ENCODE measurements at places on chromosomes 7 and 10. TPM values are rescaled to one million over a fixed set of nuclear protein-coding genes. Genes with fewer than 3 reads are reported as not detected.

DNA sequence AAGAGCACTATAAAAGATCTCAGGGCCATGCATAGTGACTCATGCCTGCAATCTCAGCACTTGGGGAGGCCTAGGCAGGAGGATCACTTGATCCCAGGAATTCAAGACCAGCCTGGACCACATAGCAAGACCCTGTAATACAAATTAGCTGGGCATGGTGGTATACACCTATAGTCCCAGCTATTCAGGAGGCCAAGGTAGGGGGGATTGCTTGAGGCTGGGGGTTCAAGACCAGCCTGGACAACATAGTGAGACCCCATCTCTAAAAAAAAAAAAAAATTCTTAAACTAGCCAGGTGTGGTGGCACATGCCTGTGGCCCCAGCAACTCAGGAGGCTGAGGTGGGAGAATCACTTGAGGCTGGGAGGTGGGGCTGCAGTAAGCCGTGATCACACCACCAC lies 15.8 kb downstream of the STYXL1 start:
- ATAC-seq = no peak

Gene PNLIP
- not detected for total RNA-seq

Gene APBB1IP
- not detected for total RNA-seq

- peak; percentile 68 for ATAC-seq
These were observed 141.2 kb downstream of the MLLT10 start for GRCh38 chr10:21675157-21675796.

Gene NEUROD6
- total RNA-seq = 0.38 TPM

GRCh38 chr10:17506390-17506789 lies 52.0 kb upstream of the ST8SIA6 start:
- ATAC-seq = no peak

- no peak for ATAC-seq
These were observed 18.8 kb upstream of the MINDY3 start for GRCh38 chr10:15879058-15879457.

All from motor neuron (in vitro differentiated cells).